ENCODE measurements at places on chromosomes 6 and 20.

DNA sequence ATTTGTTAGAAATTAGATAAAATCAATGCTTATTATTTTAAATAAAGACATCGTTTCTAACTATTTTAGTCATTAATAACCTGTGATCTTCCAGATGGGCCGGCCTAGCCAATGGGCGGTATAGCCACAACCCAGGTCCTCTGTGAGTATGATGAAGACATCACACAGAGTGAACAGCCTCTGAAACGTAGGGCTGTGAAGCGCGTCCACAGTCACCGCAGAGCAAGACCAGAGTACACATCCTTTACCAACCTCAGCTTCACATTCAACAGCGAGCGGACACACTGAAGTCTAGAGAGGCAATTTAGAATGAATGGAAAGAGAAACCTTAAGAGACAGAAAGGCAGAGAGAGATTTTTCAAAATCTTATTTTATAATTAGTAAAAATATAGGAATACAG lies 125.0 kb upstream of the RPS6KA2 start:
- no peak for DNase-seq

GRCh38 chr6:11232770-11233626 lies 530 bp upstream of the NEDD9 start:
- DNase-seq, result peak; percentile 19

GRCh38 chr6:161242779-161243693 lies 30.8 kb downstream of the AGPAT4 start:
- no peak for DNase-seq

DNA sequence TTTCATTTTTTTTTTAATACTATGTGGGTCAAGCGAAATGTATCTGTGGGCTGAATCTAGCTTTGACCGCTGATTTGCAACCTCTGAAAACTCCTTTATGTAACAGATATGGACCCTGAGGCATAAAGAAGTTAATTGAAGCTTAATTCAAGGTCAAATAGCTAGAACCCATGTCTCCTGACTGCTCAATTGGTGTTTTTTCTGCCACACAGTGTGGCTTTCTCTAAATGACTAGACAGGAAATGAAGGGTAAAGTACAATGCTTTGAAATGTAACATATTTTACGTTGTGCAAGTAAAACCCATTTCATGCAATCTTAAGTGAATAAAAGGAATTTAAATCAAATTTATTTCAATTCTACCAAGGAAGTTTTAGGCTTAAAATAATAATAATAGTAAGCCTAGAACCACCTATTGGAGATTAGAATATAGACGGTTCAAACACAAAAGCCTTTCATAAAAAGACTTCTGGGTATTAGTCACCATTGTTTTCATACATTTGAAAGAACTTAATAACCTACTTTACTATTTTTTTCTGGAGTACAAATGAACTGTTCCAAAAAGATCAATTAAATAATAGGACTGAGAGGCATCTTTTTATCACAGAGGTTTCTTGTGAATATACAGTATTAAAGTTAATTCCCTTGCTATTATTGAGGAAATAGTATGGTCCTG lies 279.8 kb downstream of the EPHA7 start:
- no peak for DNase-seq

DNA sequence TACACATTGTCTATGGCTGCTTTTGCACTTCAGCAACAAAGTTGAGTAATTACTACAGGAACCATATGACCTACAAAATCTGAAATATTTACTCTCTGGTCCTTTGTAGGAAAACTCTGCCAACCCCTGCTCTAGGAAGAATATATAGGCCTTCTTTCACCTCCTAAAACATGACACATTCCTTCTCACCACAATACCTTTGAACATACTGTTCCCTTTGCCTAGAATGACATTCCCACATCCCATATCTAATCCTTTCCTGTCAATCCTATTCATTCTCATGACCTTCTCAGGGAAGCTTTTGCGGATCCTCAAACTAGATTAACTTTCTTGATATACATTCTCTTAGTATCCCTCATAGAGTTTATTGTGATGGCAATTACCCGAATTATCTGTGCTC lies 18.0 kb upstream of the NCOA6 start:
- no peak for DNase-seq

- no peak for DNase-seq
Observed at GRCh38 chr6:120622127-120622631, 712.1 kb downstream of the TBC1D32 start.

- no peak for DNase-seq
Observed at GRCh38 chr20:63377256-63377941, 16.2 kb upstream of the CHRNA4 start.

DNA sequence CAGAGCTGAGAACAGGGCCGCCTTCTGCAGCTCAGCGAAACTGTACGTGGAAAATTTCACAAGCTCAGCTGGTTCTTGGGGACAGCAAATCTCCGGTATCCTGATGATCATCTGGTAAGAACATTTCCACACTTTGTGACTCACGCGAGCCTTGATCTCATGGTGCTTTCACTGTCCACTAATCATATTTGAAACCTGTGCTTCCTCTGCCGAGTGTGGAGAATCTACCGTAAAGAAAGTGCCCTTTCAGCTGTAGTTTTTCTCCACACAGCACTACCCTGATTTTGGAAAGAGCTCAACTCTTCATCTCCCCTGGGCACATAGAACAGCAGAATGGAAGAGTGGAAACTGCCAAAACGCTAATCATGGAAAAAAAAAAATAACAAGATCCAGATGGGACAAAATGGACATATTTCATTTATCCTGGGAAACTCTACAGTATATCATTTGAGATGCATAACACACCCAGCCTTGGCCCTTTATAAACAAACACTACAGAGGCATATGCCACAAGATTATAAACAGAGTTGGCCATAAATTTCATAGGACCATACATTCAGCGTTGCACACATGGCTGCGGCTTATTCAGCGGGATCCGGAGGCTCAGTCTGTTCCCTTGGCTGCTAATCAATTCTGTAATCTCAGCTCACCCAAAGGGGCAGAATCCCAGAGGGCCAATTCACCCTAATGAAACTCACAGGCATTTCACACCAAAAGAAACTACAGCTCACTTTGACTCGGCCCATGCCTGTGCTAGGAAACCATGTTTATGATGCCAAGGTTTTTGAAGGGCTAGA lies 434.5 kb downstream of the HDGFL1 start:
- no peak for DNase-seq

DNA sequence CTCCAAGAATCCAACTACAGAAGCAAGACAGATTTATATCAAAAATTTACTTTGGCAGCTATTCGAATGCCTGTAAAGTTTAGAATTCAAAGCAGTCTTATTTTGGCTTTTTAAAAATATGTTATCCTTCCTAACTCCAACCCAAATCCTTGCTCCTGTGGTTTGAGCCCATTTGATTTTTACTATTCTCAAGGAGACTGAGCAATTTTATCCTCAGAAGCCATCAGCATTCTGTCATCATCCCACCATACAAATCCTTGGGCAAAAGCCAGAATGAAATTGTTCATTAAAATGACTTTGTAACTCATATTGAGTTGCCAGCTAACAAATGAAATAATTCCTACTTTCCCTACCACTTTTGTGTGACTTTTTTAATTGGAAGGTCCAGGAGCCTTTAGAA lies 392.8 kb downstream of the ADGRB3 start:
- no peak for DNase-seq

DNA sequence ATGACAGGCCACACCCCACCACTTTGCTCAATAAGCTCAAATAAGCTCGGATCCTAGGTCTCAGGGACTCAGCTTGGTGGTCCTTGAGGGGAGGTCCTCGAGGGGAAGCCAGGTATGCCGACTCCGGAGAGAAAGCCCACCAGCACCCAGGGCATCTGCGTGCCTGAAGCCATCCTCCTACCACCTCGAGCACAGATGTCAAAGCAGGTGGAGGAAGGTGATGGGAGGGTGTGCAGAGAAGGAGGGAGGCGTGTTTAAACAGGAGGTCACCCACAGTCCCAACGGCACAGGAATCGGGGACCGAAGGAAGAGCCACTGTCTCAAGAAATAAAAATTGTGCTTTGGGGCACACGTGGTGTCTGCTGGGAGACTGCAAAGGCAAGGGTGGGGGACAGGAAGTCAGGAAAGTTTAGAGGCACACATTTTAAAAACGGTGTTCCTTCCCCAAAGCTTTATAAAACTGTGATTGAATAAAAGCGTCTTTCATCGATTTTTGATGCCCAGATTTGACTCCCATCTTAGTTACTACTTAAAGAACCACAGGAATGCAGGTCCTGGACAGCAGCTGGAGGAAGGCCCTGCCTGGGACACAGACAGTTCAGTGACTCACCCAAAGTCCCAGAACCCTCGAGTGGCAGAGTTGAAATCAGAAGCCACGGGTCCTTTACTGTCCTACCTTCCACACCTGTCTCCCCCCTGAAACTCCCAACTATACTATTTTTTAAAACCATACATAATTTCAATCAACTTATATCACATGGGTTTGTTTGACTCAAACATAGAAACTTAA lies 221.0 kb upstream of the PDE10A start:
- no peak for DNase-seq

- no peak for DNase-seq
Observed at GRCh38 chr20:8627340-8628004, 441.4 kb upstream of the PLCB4 start.

GRCh38 chr6:27375613-27376079 lies 12.9 kb upstream of the ZNF391 start:
- no peak for DNase-seq

- DNase-seq, result no peak
Observed at GRCh38 chr6:159461266-159461665, 231.8 kb downstream of the SOD2 start.

DNA sequence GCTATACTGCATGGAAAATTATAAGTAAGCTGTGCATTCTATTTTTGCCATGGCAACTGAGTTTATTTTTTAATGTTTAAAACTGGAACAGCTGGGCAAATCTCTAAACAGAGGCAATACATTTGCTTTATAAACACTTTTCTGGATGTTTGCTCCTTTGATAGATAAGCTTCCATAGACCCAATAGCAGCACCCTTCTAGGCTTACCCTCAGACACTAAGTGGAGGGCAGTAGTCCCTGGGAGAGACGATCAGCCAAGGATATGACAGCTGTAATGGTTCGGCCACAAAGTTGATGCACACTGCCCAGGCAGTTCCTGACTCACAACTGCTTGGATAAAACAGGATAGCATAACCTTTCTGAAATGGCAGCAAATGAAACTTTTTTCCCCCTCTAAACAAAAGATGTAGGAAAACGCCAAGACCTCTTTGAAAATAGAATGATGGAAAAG lies 8.5 kb upstream of the MRPS10 start:
- DNase-seq, result peak; percentile 30

- no peak for DNase-seq
Observed at GRCh38 chr6:26597389-26597766, 625 bp downstream of the ABT1 start.

DNA sequence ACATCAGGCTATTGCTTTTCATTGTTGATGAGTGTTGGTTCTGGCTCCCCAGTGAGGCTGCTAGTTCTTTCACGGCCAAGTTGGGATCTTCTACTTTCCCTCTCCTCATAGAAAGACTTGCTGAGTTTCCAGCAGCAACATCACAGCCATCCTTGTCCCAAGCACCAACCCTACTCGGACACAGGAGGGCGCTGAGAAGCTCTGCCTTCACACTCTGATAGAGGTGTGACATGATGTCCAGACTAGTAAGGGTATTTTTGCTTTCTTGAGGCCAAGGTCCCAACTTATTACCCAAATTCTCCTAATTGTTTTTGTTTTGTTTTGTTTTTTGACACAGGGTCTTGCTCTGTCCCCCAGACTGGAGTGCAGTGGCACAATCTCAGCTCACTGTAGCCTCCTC lies 3.0 kb upstream of the GCM1 start:
- DNase-seq, result no peak

GRCh38 chr20:41483553-41483930 lies 116.9 kb upstream of the EMILIN3 start:
- DNase-seq, result no peak

DNA sequence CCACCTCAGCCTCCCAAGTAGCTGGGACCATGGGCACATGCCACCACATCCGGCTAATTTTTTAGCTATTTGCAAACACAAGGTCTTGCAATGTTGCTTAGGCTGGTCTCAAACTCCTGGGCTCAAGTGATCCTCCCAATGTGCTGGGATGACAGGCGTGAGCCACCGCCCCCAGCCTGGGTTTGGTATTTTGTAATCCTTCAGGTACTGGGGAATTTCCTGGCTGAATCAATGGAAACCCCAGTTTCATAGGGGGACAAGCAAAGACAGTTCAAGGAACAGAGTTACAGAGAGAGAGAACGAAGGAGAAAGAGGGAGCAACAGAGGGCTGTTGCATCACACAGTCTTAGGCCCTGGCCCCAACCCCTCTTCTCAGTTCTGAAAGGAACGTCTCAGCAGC lies 35.7 kb downstream of the RAB44 start:
- DNase-seq, result no peak

GRCh38 chr20:49790077-49790798 lies 22.4 kb upstream of the SLC9A8 start:
- no peak for DNase-seq

DNA sequence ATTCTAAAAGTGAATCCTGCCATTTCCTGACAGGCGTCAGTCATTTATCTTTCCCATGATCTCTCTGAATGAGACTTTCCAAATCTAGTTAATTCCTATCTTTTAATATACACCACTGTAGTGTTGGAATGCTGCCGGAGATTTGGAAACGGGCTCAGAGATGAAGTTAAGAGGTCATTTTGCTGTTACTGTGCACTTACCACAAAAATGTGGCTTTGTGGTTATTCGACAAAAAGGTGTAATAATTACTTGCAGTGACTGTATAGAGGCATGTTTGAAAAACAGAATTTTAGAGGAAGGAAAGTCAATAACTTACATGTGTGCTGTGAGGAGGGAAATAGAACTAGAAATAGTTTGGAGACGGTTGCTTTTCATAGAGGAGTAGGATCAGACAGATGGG lies 460.2 kb upstream of the BTBD3 start:
- no peak for DNase-seq

GRCh38 chr6:43715056-43715788 lies 27.6 kb upstream of the MRPS18A start:
- no peak for DNase-seq

- DNase-seq, result peak; percentile 99
Observed at GRCh38 chr20:36745927-36746659, at the start of gene NDRG3. Gene NDRG3 (minus strand): TSS chr20:36746090. CDS start chr20:36721735, 24,355 bp downstream.

DNA sequence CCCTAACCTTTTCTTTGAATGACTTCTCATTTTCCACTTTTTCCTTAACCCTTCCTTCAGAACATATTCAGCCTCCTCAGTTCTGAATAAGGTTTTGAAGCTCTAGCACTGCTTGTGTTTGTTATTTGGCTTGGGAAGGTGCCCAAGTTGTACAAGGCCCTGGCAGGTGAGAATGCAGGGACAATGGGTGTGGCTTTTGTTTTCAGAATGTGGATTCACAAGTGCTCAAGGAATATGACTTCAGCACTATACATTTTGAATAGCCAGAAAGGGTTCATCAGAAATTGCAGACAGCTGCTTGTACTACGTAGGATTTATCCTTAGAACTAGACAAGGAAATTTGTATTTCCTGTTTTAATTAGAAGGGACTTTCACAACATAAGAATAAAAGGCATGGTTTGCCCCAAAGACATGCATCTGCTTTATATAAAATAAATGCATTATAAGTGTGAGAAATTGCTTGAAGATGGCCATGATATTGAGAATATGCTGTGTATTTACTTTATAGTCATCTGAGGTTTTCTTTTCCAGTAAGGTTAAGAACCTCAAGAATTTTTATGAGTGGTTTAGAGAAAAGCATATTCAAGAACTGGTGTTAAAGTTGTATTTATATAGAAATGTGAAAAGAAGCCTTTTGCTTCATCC lies 29.3 kb upstream of the PRDM1 start:
- no peak for DNase-seq

- DNase-seq, result no peak
Observed at GRCh38 chr6:6700407-6701270, 112.1 kb downstream of the LY86 start.
